ENCODE measurements at places on chromosomes 4 and X.

GRCh38 chr4:14234307-14234706, 606.8 kb upstream of the BOD1L1 start:
- DNase-seq: no peak

- no peak for DNase-seq
These were observed 55.1 kb upstream of the ZCCHC13 start for GRCh38 chrX:74248889-74249288.

DNA sequence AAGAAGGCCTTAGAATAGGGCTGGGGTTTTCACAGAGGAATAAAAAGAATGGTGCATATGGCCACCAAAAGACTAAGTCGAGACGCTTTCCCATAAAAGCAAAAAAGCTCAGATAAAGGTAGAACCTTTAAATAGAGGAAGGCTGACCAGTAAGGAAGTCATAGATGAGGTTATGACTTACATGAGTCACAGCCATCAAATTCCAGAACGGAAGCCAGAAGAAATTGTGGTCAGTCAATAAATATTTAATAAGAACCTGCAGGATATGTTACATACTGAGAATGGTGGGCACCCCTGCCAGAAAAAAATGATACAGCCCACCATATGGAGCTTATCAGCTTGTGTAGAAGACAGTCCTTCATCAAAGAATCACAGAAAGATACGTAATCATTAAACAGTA, 120.1 kb downstream of the MANBA start:
- no peak for DNase-seq

DNA sequence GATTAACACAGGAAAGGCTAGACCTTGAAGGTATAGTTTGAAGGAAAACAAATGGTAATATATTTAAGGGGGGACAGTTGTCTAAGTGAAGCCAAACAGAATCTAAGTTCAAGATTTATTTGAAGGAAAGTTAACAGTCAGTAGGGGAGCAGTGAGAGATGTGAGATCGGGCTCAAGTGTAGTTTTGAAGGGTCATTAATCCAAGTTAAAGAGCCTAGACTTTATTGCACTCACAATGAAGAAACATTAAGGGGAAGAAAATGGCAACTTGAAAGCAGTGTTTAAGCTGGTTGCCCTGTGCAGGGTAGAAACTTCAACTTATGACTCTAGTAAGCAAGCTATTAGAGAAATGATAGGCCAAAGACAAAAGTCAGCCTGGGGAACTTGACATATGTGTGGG, 1952.2 kb downstream of the PCDH7 start:
- no peak for DNase-seq

GRCh38 chr4:6298035-6298434, 28.4 kb downstream of the WFS1 start:
- no peak for DNase-seq

GRCh38 chr4:25043548-25043947, 12.8 kb upstream of the LGI2 start:
- DNase-seq: peak; percentile 48

Measured in cerebellar cortex (tissue), 1 donor.